NAMALWA (cell line): ENCODE measurements at places on chromosomes 4 and X.
A peak's percentile ranks its signal among the peaks of the same experiment; 100 is the strongest.

DNA sequence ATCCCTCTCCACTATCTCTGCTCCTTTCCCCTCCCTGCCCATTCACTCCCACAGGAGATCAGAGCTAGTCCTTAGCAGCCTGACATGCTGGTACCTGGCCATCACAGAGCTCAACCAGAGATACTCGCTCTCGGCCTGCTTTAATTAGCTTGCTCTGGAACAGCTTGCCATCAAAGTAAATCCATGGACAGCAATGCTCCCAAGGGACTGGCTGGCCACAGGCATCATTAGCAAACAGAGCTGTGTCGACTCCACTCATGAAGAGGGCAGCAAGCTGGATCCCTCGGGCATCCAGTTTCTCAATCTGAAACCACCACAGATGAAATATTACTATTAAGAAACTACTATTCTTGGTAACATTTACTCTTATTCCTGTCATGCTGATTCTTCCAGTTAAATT lies 43.4 kb upstream of the PHF8 start:
- no peak for DNase-seq

- peak; percentile 34 for DNase-seq
Measured at GRCh38 chr4:77360451-77360850, 203.4 kb downstream of the CCNG2 start.

DNA sequence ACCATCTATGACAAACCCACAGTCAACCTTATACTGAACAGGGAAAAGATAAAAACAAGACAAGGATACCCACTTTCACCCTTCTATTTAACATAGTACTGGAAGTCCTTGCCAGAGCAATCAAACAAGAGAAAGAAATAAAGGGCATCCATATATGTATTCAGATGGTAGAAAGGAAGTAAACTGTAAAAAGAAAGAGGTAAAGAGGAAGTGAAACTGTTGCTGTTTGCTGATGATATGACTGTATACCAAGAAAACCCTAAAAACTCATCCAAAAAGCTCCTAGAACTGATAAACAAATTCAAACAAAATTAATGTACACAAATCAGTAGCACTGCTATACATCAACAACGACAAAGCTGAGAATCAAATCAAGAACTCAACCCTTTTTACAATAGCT lies 538.7 kb upstream of the PABPC4L start:
- DNase-seq, result peak; percentile 15

DNA sequence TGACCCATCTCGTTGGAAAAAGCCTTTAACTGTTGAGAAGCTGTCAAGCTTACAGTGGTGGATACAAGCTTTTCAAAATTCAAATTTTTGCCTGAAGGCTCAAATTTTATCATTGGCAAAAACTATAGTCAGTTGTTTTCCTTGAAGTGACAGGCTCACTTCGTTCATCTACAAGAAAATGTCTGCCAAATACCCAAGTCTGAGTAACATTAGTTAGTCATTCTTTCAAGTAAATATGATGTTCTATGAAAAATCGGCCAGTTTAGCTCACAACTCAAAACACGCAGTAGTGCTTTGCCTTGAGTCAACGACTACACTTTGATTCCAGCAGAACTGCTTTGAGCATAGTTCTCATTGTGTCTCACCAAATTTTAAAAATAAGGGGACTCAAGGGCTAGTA lies 170.3 kb upstream of the MAMLD1 start:
- DNase-seq, result no peak

DNA sequence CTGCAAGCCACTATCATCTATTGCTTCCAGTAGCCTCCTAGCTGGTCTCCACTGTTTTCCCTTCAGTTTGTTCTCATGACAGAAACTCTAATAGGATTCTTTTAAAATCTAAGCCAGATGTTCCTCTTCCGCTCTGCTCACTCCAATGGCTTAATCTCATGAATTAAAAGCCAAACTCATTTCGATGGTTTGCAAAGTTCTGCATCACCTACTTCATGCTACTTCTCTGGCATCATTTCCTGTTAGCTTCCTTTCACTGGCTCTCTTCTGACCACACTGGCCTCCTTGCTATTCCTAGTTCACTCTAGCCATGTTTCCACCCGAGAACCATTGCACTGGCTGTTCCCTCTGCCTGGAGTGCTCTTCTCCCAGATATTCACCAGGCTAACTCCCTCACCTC lies 102.0 kb upstream of the LSM6 start:
- DNase-seq, result no peak

DNA sequence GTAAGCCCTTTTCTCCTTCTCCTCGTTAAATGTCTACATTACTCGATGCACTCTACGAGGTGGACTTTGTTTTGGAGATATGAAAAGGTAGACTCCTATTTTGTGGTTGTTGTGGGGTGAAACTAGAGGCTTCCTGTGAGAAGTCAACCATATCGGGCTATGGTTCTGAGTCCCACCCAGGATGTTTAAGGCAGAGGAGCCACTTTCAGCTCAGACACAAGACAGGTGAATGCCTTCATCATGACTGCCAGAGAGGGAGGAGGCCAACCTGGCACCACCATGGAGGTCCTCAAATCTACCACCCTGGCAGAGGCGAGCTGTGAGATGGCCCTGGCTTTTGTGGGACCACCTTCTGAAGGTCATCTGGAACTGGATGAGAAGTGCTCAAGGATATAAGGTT lies 154.4 kb upstream of the KLF3 start:
- no peak for DNase-seq

DNA sequence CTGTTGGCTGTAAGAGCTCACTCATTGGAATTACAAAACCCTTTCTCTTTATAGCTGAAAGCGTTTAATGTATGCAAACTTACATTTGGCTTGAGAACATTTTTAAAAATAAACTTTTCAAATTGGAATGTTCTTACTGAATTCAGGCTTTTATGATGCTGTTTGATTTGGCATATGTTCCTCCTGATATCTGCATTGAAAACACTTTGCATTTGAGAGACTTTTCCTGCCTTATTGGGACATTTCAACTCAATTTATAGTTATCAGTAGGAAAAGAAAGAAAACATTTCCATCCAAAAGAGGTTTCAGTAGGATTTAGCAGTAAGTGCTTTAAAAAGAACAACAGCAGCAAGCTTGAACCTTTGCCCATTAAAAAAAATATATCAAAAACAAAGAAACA lies 520.0 kb downstream of the IL1RAPL1 start:
- no peak for DNase-seq

DNA sequence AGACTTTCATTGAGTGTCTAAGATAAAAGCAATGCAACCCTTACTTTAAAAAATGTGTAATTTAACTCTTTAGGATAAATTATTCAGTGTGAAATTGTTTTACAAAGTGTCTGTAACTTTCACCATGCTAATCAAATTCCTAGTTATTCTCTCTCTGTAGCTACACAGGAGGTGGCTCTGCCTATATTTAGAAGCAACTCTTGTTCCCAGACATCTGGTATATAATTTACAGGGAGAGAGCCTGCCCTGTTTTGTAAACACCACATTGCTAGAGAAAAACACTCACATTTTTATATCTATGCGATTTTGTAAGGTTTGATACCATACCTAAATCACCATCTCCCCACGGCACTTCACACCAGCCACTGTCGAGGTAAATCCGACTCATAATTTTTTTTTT lies 35.5 kb upstream of the SPATA4 start:
- DNase-seq, result no peak

GRCh38 chrX:70139736-70140135 lies 6.5 kb downstream of the IGBP1 start:
- DNase-seq, result no peak

GRCh38 chr4:7910952-7911578 lies 28.6 kb downstream of the AFAP1 start:
- DNase-seq, result no peak

- DNase-seq, result no peak
Measured at GRCh38 chr4:23932901-23933308, 43.1 kb upstream of the PPARGC1A start.

DNA sequence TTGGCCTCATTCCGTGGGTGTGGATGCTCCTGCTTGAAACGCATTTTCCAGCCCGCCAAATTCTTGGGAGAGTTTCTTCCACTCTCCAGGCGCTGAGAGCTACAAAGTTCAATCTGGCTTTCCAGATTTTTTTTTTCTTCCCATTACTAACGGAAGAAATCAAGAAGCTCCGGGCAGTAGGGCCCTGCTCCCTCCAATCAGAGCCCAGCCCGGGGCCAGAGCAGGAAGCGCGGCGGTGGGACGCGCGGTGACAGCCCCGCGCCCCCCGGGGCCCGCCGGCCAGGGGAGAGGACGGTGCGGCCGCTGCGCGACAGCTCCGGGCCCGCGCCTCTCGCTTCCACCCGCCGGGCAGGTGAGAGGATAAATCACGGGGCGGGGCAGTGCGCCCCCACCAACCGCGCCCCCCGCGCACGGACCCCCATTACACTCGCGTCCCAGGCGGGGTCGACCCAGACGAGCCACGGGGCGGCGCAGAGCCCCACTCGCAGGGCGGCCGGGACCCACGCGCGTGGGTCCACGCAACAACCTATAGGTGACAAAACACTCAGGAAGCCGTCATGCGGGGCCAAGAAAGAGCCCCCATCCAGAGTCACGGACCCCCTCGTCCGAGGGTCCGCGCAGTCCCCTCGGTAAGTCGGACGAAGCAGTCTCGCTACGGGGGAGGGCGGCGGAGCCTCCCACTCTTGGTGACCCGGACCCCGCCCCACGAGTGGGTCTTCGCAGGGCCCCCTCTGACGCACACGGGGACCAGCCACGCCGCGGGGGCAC lies 868 bp downstream of the AFAP1 start:
- DNase-seq, result no peak

DNA sequence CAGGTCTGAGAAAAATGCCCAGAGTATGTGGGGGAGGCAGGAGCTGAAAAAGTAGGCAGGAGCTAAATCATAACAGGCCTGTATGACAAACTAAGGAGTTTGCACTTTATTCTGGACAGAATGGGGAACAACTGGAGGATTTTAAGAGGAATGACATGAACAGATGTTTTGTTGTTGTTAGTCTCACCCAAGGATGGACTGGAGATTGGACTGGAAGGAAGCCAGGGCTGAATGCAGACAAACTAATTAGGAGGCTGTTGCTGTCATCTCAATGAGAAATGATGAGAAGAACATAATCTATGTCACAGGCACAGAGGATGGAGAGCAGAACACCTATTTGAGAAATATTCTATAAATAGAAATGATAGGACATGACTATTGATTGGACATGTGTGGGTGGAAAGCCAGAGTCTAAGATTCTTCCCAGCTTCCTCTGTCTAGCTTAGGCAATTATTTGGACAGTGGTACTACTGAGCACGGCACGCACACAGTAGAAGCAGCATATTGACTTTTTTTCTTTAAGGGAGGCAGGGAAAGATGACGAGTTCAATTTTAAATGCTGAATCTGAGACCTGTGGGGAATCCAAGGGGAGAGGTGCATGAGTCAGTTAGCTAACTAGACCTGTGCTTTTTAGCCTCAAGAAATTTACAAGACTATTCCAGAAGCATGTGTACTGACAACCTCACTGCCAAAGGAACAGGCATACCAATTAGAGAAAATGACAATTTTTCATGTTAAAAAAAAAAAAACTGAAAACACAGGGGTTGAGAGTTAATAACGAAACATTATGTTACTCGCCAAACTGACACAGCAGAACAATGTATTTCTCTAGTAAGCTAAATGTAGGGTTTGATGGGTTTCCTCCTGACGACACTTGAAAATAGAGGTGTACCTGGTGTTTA lies 963 bp upstream of the USO1 start:
- peak; percentile 18 for DNase-seq

GRCh38 chr4:147509386-147509785 lies 28.5 kb downstream of the EDNRA start:
- no peak for DNase-seq

DNA sequence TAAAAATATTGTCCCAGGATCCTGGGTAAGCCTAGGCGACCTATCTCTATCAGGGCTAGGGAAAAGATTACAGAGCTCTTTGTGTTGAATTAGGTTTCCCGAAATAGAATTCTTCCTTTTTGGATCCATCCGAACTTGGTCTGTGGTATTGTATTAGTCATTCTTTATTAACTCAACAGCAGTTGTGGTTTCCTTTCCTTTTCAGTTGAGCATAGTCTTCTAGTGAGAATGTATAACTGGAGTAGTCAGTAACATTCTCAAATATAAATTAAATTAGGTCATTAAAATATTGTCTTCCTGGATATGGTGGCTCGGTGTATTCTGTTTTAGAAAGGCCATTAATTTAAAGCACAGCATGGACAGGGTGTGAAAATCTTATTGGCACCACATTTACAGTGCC lies 520.4 kb downstream of the NLGN4X start:
- DNase-seq, result no peak

DNA sequence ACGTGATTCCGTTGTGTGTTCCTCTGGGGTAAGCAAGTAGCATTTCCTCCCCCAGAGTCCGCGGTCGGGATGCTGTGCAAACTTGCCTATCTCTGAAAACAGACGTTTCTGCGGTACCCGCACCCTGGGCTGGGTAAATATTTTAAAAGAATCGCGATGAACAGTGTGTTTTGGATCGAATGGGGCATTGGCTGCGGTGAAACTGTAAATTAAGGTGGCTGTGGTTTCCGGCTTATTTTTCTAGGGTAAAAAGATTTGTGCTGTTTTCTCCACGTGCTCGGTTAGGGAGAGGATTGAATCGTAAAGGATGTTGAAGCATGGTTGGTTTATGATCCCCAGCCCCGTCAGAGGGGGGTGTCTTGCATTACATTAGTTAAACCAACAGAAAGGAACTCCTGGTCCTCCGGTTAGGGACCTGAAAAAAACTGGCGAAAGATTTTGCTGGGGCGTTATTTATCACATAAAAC lies 1.2 kb downstream of the HHIP start:
- DNase-seq, result no peak

DNA sequence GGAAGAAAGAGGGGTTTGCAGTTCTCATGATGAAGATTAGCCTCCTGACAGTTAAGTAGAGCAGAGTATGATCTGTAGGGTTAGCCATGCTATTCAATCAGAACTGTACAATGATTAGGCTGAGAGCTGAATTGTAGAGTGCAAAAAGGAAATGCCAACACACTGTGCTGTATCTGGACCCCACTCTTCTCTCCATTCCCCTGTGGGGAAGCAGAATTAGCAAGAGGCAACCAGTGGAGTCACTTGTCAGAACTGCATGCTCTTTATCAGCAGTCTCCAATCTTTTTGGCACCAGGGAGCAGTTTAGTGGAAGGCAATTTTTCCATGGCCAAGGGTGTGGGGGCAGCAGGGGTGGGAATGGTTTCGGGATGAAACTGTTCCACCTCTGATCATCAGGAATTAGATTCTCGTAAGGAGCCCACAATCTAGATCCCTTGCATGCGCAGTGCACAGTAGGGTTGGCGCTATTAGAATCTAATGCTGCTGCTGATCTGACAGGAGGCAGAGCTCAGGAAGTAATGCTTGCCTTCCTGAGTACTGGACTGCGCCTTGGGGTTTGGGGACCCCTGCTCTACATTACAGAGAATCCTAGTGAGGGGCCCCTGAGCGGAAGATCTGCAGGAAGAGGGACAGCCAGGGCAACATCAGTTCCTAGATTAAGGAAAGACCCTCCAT lies 19.4 kb downstream of the TBC1D9 start:
- DNase-seq, result no peak

DNA sequence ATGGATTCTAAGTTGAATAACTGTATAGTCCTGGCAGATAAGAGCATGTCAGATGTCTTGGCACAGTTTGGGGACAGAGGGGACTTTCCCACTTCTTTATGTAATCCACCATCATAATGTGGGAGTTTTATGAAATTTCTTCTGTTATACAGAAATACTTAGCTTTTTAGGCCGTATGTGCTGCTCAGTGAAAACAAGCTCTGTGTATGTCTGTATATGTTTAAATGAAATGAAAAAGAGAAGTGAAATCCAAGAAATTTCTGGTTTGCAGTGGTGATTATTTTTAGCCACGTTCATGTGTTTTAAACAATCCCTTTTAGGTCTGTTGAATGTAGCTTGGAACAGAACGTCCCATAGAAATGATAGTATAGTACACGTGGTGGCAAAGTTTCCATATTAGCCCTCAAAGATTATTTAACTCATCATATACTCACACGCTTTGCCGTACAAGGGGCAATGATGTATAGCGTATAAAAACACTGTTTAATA lies 41.0 kb downstream of the GAB1 start:
- peak; percentile 82 for DNase-seq

GRCh38 chr4:40600850-40601249 lies 28.8 kb downstream of the RBM47 start:
- no peak for DNase-seq
